Gastroesophageal sphincter (tissue), 4 donors: ENCODE measurements at places on chromosomes 5 and 9.

DNA sequence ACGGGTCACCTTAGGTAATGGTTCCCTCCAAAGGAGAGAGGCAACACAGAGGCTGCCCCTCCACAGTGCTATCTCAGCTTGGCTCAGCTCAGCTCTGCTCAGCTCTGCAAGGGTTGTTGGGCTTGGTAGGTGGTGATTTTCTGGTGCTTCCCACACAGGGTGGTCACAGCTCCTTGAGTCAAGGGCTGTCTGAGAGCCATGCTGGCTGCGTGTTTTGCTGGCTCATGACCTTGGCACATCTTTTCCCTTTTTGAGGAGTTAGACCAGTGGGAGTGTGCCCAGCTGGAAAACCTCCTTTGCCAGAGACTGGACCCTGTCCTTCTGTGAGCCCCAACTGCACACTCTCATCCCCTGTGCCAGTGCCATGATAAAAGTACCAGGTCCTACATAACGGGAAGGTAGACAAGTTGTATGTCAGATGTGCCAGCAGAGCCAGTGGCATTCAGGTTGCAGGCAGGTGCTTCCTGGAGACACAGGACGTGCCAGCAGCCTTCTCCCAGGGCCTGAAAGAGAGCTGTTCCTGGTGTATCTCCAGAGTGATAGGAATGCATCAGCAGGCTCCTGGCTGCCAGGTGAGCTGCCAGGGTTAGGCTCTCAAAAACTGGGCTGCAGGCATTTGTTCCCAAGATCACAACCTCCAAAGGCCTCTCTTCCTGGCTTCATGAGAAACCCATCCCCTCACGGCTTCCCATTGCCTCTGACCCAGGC is 118.6 kb upstream of the CXCL14 start:
- H3K4me1 ChIP-seq, result no peaks in the 10 kb centered on the region
- no peaks in the 10 kb centered on the region for H3K36me3 ChIP-seq
- H3K27me3 ChIP-seq, result no peaks in the 10 kb centered on the region
- no peak for ATAC-seq

- no peak overlapping the region for H3K27ac ChIP-seq
- no peaks in the 10 kb centered on the region for H3K36me3 ChIP-seq
- no peak for ATAC-seq
- no peaks in the 10 kb centered on the region for H3K4me1 ChIP-seq
- H3K4me3 ChIP-seq, result no peak overlapping the region
These were observed 281.7 kb upstream of the PTGER4 start for GRCh38 chr5:40397976-40398375.

DNA sequence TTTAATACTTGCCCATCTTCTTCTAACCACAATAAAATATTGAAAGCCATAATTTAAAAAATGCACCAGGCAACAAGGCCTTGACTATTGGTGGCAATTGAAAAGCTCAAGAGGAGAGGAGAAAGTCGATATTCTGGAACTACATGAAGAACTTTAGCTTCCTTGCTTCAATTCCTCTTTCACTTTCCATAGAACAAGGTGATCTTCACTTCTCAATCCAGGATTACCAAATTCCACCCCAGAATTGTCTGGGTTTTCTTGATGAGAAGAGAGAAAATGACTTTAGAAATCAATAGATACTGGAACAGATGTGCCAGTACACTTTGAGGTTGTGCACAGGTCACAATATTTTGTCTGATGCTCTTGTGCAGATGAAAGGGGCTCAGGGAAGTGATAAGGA is 52.2 kb downstream of the PTCD2 start:
- no peaks in the 10 kb centered on the region for H3K36me3 ChIP-seq
- no peak for ATAC-seq
- H3K4me3 ChIP-seq, result no peak overlapping the region
- H3K27ac ChIP-seq, result no peak overlapping the region
- H3K4me1 ChIP-seq, result no peaks in the 10 kb centered on the region

DNA sequence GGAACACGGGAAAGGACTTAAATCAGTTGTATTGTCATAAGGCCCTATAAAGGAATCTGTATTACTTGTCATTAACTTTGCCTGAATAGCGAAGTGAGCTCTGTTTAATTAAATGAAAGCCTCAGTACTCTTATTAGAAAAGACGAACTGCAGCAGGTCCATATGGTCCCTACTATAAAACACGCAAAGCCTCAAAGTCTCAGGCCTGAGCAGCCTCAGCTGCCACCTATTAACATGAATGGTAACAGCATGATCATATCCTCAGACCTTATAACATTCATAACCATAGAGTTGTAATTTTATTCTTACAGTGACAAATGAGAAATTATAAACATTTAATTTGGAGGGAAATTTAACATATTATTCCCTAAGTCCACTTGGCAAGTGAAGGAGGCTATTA is 1113.7 kb upstream of the WWC1 start:
- no peaks in the 10 kb centered on the region for H3K27me3 ChIP-seq
- no peak for ATAC-seq
- H3K4me3 ChIP-seq, result no peak overlapping the region
- no peak overlapping the region for H3K27ac ChIP-seq
- no peaks in the 10 kb centered on the region for H3K36me3 ChIP-seq
- H3K4me1 ChIP-seq, result no peaks in the 10 kb centered on the region

DNA sequence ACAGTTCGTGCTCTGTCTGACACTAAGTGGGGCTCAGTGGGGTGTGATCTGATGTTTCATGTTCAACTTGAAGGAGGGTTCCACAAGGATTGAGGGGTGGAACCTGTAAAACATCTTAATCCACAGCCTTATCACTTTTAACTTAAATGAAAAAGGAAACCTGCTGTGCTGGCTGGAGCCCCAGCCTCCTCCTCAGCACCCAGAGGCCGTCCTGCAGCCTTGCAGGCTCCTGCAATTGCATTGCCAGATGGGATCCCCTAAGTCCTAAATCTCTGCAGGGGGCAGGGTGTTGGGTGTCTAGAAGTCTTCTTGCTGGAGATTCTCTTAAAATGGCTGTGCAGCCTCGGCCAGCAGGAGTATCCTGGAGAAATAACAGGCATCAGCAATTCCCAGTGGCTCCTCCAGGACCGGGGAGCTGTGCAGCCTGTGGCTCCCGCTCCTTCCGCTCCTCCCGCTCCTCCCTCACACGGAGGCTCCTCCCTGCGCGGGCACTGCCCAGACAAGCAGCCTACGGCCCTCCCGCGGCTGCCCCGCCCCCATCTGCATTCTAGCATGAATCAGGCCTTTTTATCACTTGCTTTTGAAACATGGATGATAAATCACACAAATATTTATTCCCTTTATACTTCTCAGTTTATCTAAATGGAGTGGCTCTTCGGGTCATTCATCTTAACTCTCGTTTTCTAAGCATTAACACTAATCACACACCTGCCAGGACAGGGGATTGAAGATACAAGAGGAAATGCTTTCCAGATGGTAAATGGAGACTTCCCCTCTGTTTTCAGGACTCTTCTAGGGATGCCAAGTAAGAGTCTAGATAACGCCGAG is 131.0 kb downstream of the ADAMTS16 start:
- H3K4me1 ChIP-seq, result peaks cover 13% of the 10 kb centered on the region
- H3K4me3 ChIP-seq, result no peak overlapping the region
- H3K36me3 ChIP-seq, result no peaks in the 10 kb centered on the region
- H3K27me3 ChIP-seq, result peaks cover 18% of the 10 kb centered on the region
